IMR-90 (cell line): ENCODE measurements at places on chromosomes 3 and 15. TPM values are rescaled to one million over a fixed set of nuclear protein-coding genes. Genes with fewer than 3 reads are reported as not detected.

- H3K36me3 ChIP-seq, result no peaks in the 10 kb centered on the region
- DNase-seq, result peak; percentile 41
- H3K4me1 ChIP-seq, result no peaks in the 10 kb centered on the region
- no peak overlapping the region for H3K27ac ChIP-seq
These were observed 6.0 kb downstream of the DIPK2A start for GRCh38 chr3:143977341-143978262.

DNA sequence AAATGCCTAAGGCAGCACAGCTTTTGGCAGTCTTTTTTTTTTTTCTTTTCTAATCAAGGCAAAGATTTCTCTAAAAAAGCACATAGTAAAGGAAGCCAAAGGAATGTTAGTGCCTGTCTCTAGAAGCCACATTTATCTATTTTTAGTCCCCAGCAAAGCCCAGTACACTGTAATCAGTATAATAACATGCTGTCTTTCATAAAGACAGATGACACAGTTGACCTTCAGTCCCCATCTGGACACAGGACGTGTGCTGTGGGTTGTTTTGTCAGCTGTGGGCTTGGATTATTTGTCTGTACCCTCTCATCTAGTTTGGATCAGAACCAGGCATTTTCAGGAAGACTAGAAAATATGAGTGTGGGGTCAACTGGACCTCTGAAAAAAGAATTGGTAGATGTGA, 110.4 kb upstream of the CTNNB1 start:
- H3K4me3 ChIP-seq, result no peak overlapping the region
- H3K27ac ChIP-seq, result no peak overlapping the region
- H3K27me3 ChIP-seq, result no peaks in the 10 kb centered on the region
- DNase-seq, result no peak

GRCh38 chr3:37024092-37024491, 30.8 kb downstream of the MLH1 start:
- H3K4me1 ChIP-seq, result 0 out of 2 replicates have a peak, but pooled peaks cover 2% of the 10 kb centered on the region
- H3K27ac ChIP-seq, result no peak overlapping the region
- H3K27me3 ChIP-seq, result no peaks in the 10 kb centered on the region
- peak; percentile 30 for DNase-seq
- no peak overlapping the region for H3K4me3 ChIP-seq
- H3K36me3 ChIP-seq, result peaks cover 50% of the 10 kb centered on the region

GRCh38 chr15:96612917-96613316, 282.4 kb downstream of the NR2F2 start:
- no peaks in the 10 kb centered on the region for H3K36me3 ChIP-seq
- H3K27ac ChIP-seq, result no peak overlapping the region
- no peak overlapping the region for H3K4me3 ChIP-seq
- no peaks in the 10 kb centered on the region for H3K27me3 ChIP-seq

GRCh38 chr3:129655291-129655700, 48.8 kb upstream of the PLXND1 start:
- no peak overlapping the region for H3K4me3 ChIP-seq
- no peaks in the 10 kb centered on the region for H3K36me3 ChIP-seq
- no peak for DNase-seq
- peaks cover 33% of the 10 kb centered on the region for H3K4me1 ChIP-seq
- no peak overlapping the region for H3K27ac ChIP-seq
- no peaks in the 10 kb centered on the region for H3K27me3 ChIP-seq

DNA sequence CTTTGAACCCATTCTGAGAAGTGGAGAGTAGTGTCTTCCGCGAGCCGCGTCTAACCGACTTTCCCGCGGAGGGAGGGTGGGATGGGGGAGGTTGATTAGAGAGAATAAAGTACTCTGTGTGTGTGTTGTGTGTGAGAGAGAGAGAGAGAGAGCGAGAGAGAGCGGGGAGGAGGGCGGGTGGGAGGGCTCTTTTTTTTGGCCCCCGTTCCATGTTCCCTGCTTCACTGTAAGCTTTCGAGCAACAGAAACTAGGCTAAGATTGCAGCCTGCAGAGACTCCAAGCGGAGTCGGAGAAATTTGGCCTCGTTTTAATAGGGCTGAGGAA, 1.6 kb upstream of the MEIS2 start:
- H3K27ac ChIP-seq, result peak overlapping the region; percentile 88
- peak; percentile 60 for DNase-seq
- no peaks in the 10 kb centered on the region for H3K27me3 ChIP-seq
- peak overlapping the region; percentile 94 for H3K4me3 ChIP-seq
- peaks cover 4% of the 10 kb centered on the region; the same call in 1 of the 2 replicates for H3K4me1 ChIP-seq

GRCh38 chr15:50791486-50791885, 26.0 kb upstream of the SPPL2A start:
- no peaks in the 10 kb centered on the region for H3K27me3 ChIP-seq
- no peaks in the 10 kb centered on the region; the same call in 1 of the 2 replicates for H3K4me1 ChIP-seq
- DNase-seq, result no peak

DNA sequence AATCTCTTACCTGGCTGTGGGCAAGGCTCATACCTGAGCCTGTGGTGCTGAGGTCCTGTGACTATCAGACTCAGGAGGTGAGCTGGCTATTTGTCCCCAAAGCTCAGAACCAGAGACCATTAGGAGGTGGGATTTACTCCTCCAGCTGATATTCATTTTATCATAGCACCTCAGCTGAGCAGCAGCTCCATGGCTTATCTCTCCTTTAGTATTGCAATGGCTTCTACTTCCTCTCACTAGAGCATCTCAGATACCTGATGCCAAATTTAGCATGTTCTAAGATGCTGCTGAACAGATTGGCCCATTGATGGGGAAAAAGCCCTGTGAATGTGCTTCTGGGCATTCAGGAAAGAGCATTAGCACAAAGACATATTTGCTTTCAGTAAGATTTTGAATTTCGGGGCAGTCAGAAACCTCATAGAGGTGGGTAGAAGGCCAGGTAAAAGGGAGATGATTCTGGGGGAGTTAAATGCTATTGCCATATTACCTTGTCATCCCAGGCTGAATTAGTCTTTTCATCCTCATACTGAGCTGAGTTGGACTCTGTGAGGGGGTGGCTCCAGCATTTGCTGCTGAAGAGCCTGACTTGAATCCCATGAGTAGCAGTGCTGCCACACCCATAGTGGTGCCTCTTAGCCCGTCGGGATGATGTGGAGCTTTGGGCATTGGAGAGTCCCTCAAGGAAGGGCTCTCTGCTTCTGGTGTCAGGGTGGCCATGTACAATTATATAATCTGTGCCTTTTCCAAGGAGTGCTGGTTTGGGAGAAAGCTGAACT, 2.4 kb downstream of the BSN start:
- no peak overlapping the region for H3K27ac ChIP-seq
- no peak overlapping the region for H3K4me3 ChIP-seq
- peaks cover 36% of the 10 kb centered on the region for H3K27me3 ChIP-seq
- no peaks in the 10 kb centered on the region for H3K36me3 ChIP-seq

The NR2E3 gene
- under 0.01 and 0.56 TPM in 2 replicates for total RNA-seq

The TMEM207 gene
- total RNA-seq, result not detected in 2 replicates

The PDE12 gene
- 16.8 and 16.9 TPM in 2 replicates for total RNA-seq

The SEMA3G gene
- not detected in 2 replicates for total RNA-seq

The WNT7A gene
- total RNA-seq, result not detected in 2 replicates

The NUP210 gene
- total RNA-seq, result under 0.01 TPM in 1 of 2 replicates, not detected in the other
